ENCODE measurements at places on chromosomes 11 and 22.
A peak's percentile ranks its signal among the peaks of the same experiment; 100 is the strongest.

DNA sequence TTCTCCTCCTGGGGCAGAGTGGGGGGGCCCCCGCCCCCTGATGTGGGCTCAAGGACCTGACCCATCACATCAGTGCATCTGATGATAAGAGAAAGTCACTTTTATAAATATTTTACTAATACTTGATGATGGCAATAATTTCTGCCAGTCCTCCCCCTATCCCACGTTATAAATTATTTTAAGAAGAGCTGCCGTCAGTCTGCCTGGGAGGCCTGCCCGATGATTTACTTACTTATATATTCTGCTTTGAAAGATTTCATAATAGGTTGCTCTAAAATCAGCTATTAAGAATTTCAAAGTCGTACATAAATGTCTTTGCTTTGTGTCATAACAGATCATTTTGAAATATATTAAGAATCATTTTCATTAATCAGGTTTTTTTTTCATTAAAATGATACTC lies 58.8 kb downstream of the MYO18B start:
- DNase-seq = no peak

GRCh38 chr11:68532727-68533369 lies 72.3 kb downstream of the PPP6R3 start:
- DNase-seq = no peak

GRCh38 chr11:129457321-129457720 lies 81.7 kb downstream of the BARX2 start:
- DNase-seq = no peak

DNA sequence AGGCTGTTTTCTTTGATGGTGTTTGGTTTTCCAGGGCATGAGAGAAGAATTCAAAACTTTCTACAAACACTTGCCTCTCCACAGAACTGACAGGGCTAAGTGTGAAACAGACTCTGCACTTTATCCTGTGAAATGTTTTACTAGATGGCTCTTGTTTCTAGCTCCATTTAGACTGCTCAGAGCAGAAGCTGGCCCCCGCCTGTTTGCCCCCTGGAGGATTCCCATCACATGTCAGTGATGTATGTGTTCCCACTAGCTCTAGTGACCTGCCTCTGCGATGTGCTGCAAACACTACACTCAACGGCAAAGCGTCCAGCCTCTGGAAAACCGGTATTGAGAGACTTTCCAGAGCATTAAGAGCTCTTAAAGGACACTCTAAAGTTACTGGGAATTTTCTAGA lies 41.4 kb upstream of the PCF11 start:
- no peak for DNase-seq

DNA sequence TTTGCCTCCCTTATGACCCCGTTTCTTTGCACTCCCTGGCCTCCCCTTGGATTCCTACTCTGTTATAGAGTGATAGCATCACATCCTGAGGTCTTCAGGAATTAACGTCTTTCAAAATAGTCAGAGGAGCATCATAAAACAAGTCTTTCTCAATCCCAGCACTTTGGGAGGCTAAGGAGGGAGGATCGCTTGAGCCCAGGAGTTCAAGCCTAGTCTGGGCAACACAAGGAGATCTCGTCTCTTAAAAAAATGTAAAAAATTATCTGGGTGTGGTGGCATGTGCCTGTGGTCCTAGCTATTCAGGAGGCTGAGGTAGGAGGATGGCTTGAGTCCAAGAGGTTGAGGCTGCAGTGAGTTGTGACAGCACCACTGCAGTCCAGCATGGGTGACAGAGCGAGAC lies 68.7 kb upstream of the AMPD3 start:
- DNase-seq = no peak

GRCh38 chr11:122025757-122026156 lies 90.3 kb downstream of the BLID start:
- no peak for DNase-seq

DNA sequence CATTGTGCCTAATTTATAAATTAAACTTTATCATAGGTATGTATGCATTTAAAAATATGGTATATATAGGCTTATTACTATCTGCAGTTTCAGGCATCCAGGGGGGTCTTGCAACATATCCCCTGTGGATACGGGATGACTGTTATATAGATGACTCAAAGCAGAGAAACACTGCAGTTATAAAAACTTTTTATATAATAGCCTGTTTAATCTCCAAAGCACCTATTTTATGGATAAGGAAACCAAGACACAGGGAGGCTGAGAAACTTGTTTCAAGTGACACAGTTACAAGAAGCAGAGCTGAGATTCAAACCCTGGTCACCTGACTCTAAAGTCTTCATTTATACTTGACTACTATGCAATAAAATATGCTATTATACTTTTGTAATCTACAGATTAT lies 897.7 kb downstream of the KCNA4 start:
- no peak for DNase-seq

- no peak for DNase-seq
Measured at GRCh38 chr11:124863137-124863825, 2.0 kb upstream of the ROBO3 start.

GRCh38 chr11:45053736-45054446 lies 92.5 kb upstream of the PRDM11 start:
- no peak for DNase-seq

- no peak for DNase-seq
Measured at GRCh38 chr11:117872975-117873827, 3.3 kb downstream of the FXYD6 start.

DNA sequence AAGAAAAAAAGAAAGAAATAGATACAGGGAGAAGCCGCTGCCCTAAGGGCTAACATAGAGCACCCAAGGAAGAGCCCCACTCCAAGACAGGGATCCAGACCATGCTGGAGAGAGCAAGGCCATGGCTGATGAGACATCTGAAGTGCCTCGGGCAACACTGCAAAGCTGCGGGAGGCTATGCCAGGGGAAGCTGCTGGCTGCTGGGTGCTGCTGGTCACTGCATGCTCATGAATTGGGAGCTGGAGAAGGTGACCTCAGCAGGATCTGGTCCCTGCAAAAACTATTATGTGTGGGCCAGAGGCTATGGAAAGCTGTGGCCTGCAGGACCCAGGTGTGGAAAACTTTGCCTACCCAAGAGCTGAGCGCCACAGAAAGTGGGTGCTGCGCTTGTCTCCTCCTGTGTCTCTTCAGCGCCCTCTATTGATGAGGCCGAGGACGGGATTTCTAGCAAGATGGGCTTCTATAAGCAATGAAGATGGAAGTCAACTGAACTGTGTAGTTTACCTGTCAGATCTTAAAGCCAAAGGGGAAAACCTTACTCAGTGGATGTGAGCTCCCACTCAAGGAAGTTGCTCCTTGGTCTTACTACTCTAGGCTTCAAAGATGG lies 17.3 kb upstream of the SLC29A2 start:
- DNase-seq = peak; percentile 47

GRCh38 chr11:78577495-78577894 lies 2.8 kb upstream of the NARS2 start:
- no peak for DNase-seq

GRCh38 chr11:12112750-12113149 lies 2.4 kb downstream of the MICAL2 start:
- DNase-seq = no peak

GRCh38 chr11:66313321-66314185 lies 3.3 kb downstream of the CD248 start:
- no peak for DNase-seq

DNA sequence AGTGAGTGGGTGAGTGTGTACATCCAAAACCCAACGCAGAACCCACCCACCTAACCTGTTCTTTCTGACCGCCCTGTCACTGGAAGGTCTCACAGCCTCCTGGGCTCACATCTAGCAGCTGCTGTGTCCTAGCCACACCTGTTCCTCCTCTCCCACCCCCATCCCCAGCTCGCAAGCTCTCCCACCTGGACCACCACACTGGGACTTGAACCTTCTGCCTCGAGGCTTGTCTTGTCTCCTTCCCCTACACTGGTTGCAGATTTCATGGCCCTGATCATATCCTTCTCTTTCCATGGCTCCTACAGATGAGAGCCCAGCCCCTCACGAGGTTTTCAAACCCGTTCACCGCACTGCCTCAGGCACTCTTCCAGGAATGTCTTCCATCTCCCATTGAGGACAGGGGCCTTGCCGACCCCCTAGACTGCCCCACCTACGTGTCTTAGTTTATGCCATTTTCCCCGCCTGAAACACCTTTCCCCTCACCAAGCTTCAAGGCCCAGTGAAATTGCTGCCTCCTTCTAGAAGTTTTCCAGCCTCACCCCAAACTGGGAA lies 6.7 kb downstream of the IFITM10 start:
- no peak for DNase-seq

- DNase-seq = no peak
Measured at GRCh38 chr11:125585487-125585886, 7.2 kb upstream of the STT3A start.

DNA sequence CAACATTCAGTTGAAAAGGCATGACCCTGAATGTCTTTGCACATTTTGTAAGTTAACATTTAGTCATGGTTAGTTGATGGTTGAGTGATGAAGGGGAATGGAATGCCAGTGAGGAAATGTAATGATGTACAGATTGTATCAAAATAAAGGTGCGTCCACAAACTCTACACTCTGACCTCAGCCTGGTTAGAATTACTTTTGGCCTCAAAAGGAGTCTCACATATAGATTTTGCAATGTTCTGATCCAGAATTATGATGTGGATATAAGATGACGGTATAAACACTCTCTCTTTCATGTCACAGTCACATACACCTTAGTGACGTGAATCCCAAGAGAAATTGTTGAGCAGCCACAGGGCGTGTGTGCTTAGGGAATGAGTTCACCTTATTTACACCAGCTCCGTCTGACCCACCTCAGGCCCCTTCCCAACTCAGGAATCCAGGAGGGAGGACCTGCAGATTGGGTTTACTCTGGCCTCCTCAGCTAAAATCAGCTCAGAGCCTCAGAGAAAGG lies 100.1 kb downstream of the RDX start:
- DNase-seq = no peak

GRCh38 chr11:17924713-17925112 lies 88.1 kb downstream of the SERGEF start:
- no peak for DNase-seq

- DNase-seq = no peak
Measured at GRCh38 chr11:95232666-95233065, 1.7 kb upstream of the SESN3 start.

- DNase-seq = no peak
Measured at GRCh38 chr11:21110415-21110814, 441.0 kb downstream of the NELL1 start.

- no peak for DNase-seq
Measured at GRCh38 chr11:69644962-69645675, 4.2 kb downstream of the CCND1 start.

GRCh38 chr11:36399236-36399635 lies 103.1 kb downstream of the PRR5L start:
- DNase-seq = no peak

DNA sequence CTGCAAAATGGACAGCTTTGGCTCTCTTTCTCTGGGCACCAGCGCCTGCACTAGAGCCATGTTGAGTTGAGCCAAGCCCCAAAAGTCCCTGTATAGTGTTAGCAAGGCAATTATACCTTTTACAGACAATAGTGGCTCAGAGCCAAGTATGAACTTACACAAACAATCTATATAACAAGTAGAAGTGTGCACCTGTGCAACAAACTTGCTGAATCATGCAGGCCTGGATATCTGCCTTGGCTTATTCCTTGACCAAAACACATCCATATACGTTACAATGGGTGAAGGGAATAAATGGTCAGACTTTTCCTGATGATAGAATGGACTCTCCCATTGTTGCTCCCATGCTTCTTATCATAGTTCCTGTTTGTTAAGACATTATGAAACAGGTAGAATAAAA lies 3.8 kb upstream of the OR52I2 start:
- no peak for DNase-seq

DNA sequence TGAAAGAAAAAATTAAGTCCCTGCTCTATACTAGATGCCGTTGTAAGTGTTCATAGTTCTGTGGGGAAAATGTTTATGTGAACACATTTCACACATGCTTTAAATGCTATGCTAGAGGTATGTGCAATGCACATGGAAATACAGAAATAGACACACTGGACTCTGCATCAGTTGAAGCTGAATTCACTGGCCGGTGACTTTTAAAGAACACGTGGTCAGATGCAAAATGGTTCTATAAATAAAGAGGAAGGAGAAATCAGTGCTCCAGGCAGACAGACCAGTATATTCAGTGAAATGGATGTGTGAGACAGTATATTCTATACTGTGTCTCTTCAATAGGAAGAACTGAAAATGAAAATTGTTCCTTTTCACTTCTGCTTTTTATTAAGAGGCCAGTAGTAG lies 29.9 kb downstream of the TRPC6 start:
- DNase-seq = no peak

DNA sequence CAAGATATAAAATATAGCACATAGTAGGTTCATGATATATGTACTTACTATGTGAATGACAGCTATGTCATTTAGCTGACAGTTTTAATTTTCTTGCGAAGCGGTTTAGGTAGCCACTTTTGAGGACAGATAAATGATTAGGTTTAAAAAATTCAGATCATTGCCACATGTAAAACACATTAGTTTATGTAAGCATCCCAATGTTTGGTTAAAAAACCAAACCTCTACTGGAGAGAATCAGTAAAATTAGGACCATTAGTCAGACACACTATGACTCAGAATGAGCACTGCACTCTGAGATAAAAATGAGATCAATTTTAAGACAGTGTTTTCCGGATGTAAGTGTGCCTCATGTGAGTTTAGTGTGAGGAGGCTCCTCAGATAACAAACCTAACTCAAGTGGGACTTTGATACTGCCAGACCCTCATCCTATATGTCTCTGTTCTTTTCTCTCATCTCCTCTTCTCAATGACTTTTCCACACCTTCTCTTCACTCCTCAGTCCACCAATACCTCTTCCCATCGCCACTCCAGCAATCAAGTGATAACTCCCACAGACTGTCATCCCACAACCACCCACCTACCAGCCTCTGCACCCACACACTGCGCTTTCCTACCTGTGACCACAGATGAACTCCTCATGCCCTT lies 6.8 kb upstream of the OR2AT4 start:
- no peak for DNase-seq

GRCh38 chr11:110966131-110966530 lies 253.9 kb upstream of the ARHGAP20 start:
- no peak for DNase-seq

DNA sequence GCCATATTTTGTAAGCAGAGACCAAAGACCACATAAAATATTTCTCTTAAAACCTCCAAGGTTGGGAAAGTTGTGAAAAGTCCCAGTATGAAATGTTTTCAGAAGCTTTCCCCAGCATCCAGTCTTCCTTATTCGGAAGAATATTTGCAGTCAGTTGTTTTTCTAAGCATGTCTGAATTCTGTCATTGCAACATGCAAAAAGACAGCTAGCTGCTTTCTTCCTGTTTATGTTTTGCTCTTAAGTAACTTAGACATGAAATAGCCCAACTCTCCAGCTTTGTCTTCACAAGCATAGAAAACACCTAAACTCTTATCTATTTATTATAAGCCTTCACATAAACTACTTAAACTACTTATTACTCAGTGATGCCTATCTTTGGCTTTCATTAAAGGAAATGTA lies 57.9 kb upstream of the MMP13 start:
- DNase-seq = no peak

DNA sequence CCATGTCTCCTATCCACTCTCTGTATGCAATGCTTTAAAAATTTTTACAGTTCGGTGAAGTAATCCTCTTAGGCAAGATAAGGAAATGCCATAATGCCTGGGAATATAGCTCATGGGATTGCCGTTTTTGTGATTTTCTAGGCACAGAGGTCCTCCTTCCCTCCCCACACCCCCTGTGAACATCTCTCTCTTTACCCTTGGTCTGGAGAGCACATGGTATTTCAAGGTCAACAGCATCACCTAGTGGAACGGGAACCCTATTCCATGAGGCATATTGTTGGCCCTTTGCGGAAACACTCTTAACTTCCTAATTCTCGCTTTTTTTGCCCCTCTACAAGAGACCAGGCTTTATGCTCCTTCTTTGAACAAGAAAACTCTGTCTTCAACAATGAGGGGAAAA lies 8.8 kb downstream of the NXPE4 start:
- no peak for DNase-seq

GRCh38 chr11:16999116-16999515 lies 15.1 kb downstream of the PLEKHA7 start:
- no peak for DNase-seq

All from T-helper 1 cell (primary cell).